ENCODE measurements at places on chromosomes 5 and 9.

GRCh38 chr9:119526698-119527097 is 157.5 kb upstream of the BRINP1 start:
- no peak for DNase-seq

DNA sequence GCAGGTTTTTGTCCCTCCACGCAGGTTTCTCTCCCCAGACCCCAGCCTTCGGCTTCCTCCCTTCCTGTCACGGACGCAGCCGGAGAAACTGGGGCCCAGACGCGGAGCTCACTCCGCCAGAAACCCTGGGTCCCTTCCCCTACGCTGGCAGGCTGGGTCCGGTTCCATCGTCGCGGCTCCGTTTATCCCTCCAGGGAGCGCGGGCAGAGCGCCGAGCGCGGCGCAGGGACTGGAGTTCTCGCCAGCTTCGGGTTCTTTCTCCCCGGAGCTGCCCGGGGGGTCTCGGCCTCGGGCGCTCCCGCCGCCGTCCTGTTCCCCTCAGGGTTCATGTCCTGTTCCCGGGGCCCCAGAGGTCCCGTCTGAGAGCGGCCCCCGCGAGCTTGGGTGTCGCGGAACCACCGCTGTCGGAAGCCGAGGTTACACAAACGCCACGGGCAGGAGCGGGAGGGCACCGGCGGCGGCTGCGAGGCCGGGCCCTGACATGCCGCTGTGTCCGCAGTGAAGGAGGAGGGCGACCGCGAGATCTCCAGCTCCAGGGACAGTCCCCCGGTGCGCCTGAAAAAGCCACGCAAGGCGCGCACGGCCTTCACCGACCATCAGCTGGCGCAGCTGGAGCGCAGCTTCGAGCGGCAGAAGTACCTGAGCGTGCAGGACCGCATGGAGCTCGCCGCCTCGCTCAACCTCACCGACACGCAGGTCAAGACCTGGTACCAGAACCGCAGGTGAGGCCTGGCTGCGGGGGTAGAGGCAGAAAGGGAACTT is 4.6 kb downstream of the BARHL1 start:
- no peak for DNase-seq

DNA sequence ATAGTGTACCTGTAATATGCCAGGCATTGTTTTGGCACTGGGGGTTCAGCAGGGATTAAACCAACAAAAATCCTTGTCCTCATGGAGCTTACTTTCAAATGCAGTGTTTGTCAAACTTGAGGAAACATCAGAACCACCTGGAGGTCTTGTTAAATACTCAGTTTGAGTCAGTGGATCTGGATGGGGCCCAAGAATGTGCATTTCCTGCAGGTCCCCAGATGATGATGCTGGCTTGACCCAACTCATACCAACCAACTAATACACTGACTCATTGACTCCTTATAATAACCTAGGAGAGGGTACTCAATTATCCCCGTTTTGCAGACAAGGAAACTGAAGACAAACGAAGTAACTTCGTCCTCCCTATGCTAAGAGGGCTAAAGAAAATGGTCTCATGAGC is 11.3 kb downstream of the WWC1 start:
- no peak for DNase-seq

DNA sequence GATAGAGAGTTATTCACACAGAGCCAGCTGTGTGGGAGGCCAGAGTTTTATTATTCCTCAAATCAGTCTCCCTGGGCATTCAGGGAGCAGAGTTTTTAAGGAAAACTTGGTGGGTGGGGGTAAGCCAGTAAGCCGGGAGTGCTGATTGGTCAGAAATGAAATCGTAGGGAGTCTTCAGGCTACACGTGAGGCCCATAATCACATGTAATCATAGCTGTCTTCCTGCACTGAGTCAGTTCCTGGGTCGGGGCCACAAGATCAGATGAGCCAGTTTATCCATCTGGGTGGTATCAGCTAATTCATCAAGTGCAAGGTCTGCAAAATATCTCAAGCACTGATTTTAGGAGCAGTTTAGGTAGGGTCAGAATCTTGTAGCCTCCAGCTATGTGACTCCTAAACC is 10.8 kb upstream of the TTC39B start:
- no peak for DNase-seq

All from cerebellar nuclear complex (tissue), 1 donor.